ENCODE measurements at places on chromosomes 3 and 15. TPM values are rescaled to one million over a fixed set of nuclear protein-coding genes. Genes with fewer than 3 reads are reported as not detected.

Gene A4GNT
- not detected for total RNA-seq

Gene GASK1A
- not detected for total RNA-seq

DNA sequence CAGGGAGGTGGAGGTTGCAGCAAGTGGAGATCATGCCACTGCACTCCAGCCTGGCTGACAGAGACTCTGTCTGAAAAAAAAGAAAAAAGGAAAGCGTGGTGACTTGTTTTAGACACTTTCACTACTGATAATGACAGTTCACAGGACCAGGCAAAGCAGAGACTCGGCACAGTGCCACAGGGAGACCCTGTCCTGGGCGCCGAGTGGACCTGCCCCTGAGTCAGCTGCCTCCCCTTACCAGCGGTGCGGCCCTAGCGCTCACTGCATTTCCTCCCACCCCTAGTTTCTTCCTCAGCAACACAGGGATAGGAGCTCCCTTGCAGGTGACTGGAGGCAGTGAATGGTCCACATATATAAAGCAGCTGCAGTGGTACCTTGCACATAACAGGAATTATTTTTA is 38.7 kb upstream of the NSMCE3 start:
- no peak for DNase-seq
- H3K4me3 ChIP-seq: no peak overlapping the region
- no peaks in the 10 kb centered on the region for H3K36me3 ChIP-seq

- no peak overlapping the region for H3K27ac ChIP-seq
- no peak for DNase-seq
- peaks cover 21% of the 10 kb centered on the region for H3K4me1 ChIP-seq
- no peak overlapping the region for H3K4me3 ChIP-seq
Measured at GRCh38 chr15:90020021-90020735, 19.1 kb downstream of the ZNF710 start.

- H3K4me3 ChIP-seq: no peak overlapping the region
- DNase-seq: no peak
- no peaks in the 10 kb centered on the region for H3K4me1 ChIP-seq
Measured at GRCh38 chr3:98826126-98826525, 63.0 kb downstream of the ST3GAL6 start.

- H3K27ac ChIP-seq: no peak overlapping the region
- no peak for DNase-seq
- no peaks in the 10 kb centered on the region for H3K4me1 ChIP-seq
- H3K36me3 ChIP-seq: no peaks in the 10 kb centered on the region
- H3K4me3 ChIP-seq: no peak overlapping the region
Measured at GRCh38 chr3:113157408-113158030, 53.8 kb upstream of the BOC start.

DNA sequence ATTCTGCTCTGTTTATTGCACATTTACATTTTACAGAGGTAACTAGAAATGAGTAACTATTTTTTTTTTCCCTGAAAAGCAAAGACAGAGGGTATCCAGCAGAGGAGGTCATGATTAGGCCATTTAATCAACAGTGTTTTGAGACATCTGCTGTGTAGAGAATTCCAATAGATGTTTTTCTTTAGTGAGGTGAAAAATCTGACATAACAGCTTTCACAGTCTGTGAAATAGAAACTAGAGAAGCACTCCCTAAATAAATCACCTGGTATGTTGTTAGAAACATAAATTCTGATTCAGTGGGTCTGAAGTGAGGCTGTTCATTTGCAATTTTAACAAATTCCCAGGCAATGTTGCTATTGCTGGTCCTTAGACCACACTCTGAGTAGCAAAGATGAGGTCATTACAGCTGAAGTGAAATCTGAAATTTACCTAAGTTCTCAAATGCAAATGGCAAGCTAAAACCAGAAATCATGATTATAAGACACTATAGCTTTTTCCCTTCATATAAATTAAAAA is 329.2 kb upstream of the LRRC3B start:
- H3K36me3 ChIP-seq: no peaks in the 10 kb centered on the region
- no peaks in the 10 kb centered on the region for H3K4me1 ChIP-seq
- H3K27ac ChIP-seq: no peak overlapping the region
- no peak for DNase-seq
- no peaks in the 10 kb centered on the region for H3K27me3 ChIP-seq
- no peak overlapping the region for H3K4me3 ChIP-seq

DNA sequence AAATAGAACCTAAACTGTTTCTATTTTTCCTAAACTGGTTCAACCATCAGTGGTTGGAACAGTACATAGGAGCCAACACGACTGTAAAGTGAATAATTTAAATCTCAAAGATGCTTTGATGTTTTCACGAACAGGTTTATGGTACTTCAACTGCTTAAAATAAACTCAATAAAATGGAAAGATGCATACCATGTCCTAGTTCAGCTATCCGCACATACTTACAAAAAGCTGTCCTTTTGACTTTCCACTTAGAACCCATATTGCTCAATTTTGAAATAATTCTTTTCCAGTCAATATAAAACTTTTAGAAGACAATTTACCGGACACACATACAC is 902 bp downstream of the CMTM6 start:
- H3K27ac ChIP-seq: peak overlapping the region; percentile 84
- H3K4me1 ChIP-seq: peaks cover 10% of the 10 kb centered on the region
- peak overlapping the region; percentile 62 for H3K4me3 ChIP-seq
- no peak for DNase-seq

DNA sequence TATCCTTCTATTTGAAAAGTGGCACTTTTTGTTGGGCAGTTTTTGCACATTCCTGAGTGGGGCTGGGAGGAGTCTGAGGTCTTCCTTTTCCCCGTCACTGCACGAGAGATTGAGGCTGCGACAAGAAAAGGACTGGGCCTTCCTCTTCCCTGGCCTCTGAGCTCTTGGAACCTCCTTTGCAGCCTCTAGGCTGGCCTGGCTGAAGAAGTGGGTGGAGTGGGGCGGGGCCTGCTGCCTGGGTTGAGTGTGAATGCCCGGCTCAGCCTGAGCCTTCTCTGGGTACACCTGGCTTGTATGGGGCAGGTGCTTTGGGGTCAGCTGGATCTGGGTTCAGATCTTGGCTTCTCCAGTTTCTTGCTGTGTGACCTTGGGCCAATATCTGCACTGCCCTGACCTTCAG is 43.1 kb downstream of the PLXNA1 start:
- no peak overlapping the region for H3K4me3 ChIP-seq
- H3K27ac ChIP-seq: no peak overlapping the region
- H3K27me3 ChIP-seq: no peaks in the 10 kb centered on the region
- no peak for DNase-seq
- H3K36me3 ChIP-seq: no peaks in the 10 kb centered on the region
- no peaks in the 10 kb centered on the region for H3K4me1 ChIP-seq

Gene LRRC34
- 0.45 TPM for total RNA-seq

- no peak for DNase-seq
- no peak overlapping the region for H3K27ac ChIP-seq
- H3K4me1 ChIP-seq: peaks cover 4% of the 10 kb centered on the region
- no peak overlapping the region for H3K4me3 ChIP-seq
- H3K36me3 ChIP-seq: no peaks in the 10 kb centered on the region
Measured at GRCh38 chr3:126649556-126650092, 5.3 kb downstream of the TXNRD3 start.

- no peak for DNase-seq
- peaks cover 17% of the 10 kb centered on the region for H3K4me1 ChIP-seq
- H3K4me3 ChIP-seq: no peak overlapping the region
- no peak overlapping the region for H3K27ac ChIP-seq
Measured at GRCh38 chr3:14562121-14562890, 22.2 kb upstream of the GRIP2 start.

Gene CX3CR1
- 203 TPM for total RNA-seq
